ENCODE measurements at places on chromosomes 12 and 14.

GRCh38 chr12:69062621-69063237 is 129.8 kb upstream of the CPM start:
- no peak for DNase-seq

GRCh38 chr14:75220156-75220555 is 43.7 kb upstream of the TMED10 start:
- DNase-seq, result no peak

- DNase-seq, result no peak
These were observed 6.7 kb downstream of the TAS2R43 start for GRCh38 chr12:11085419-11085818.

DNA sequence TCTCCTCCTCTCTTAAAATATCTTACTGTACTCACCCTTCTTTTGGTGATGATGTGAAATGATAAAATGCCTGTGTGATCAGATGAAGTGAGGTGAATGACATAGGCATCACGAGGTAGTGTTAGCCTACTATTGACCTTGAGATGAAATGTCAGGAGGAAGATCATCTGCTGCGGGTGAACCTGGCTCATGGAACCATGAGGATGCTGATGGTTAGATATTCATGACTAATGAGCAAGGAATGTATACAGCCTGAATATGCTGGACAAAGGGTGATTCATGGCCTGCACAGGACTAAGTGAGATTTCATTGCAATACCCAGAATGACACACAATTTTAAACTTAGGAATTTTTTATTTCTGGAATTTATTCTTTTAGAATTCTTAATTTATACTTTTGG is 89.6 kb downstream of the DAAM1 start:
- no peak for DNase-seq

DNA sequence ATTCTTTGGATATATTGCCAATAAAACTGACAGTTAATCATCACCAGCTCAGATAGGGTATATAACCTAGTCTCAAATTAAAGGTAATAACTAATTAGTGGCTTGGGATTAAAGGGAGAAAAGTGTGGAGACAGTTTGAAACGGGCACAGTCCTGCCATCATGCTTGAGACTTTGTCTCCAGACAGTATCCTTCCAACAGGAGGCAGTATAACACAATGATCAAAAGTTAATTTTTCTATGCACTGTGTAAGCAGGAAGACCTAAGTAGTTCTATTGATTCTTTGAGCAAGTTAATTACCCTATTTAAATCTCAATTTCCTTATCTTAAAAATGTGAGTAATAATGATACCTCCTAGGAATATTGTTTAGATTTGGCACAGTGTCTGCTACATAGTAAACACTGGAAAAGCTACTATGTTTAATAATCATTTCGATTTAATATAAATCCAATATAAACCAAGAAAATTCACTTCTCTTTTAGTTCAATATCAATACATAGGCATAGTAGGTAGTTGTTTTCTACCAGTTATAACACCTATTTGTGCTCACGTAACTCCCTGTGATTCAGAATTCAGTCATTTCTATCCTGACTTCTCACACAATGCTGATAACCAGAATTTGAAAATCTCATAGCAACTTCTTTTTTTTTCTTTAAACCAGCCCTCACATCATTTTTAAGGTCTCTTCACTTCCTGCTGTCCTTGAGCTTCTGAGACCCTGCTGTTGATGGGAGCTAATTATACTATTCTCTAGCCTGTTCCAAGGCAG is 53.7 kb downstream of the GALNT4 start:
- peak; percentile 53 for DNase-seq

DNA sequence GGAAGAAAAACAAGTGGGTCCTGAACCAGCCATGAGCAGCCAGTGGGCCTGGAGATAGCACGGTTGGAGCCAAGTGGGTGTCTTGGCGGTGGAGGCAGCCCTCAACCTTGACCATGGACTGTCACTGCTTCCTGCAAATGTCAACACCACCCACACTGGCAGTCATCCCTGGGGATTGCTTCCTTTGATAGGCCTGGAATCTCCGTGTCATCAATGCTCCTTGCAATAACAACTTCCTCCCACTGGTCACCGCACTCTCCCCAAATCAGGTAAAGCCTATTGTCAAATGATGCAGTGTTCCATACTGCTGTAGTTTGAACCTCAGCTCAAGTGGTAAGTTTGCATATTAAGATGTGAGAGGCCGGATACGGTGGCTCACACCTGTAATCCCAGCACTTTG is 129.1 kb downstream of the NTF3 start:
- no peak for DNase-seq

DNA sequence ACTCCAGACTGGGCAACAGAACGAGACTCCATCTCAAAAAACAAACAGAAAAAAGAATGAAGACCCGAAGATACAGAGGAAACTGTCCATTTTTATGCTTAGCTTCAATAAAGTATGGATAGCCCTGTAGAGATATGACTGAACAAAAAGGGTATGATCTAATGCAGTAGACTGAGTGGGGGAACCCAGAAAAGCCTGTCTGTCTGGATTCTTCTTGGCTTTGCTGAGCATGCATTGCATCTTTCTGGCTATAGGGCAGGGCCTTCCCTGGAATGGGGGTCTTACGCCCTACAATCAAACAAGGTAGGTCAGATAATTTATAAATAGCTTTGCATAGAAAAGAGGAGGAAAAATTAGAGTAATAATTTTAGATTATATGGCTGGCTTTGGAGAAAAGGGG is 10.1 kb downstream of the MIA2 start:
- no peak for DNase-seq

DNA sequence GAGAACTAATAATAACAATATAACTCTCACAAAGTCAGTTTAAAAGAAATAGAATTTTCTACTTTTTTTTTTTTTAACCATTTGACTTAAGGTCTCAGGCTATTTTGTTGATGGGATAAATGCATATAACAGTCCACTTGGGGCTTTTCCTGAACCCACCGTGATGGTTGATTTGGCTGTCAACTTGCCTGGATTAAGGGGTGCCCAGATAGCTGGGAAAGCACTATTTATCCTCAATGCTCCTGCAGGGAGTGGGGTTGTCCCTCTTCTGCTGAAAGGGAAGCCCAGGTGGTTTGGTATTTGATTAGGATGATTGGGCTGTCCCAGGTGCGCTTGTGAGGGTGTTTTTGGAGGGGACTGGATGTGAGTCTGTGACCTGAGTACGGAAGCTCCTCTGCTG is 114.9 kb downstream of the AACS start:
- no peak for DNase-seq

- DNase-seq, result peak; percentile 64
These were observed 7.6 kb upstream of the RAB21 start for GRCh38 chr12:71746974-71747611.

DNA sequence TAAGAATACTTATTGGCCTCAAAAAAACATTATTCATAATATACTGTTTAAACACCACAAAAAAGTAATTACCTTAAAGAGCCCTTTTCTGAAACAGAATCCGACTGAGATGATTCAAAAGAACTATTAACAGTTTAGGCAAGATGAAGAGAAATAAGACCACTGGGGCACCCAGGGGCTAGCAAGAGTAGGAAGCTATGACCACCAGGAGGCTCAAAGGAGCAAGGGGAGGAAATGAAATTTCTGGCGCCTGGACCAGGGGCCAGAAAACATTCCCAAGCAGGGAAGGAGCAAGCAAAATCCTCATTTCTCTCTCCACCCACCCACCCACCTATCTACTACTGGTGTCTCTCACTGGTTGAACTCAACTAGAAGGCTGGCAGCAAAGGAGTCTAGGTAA is 6.3 kb upstream of the DCAF4 start:
- no peak for DNase-seq

GRCh38 chr14:61064210-61064609 is 83.2 kb downstream of the SLC38A6 start:
- no peak for DNase-seq

- peak; percentile 12 for DNase-seq
These were observed 82.2 kb downstream of the PAPOLA start for GRCh38 chr14:96584199-96584906.

DNA sequence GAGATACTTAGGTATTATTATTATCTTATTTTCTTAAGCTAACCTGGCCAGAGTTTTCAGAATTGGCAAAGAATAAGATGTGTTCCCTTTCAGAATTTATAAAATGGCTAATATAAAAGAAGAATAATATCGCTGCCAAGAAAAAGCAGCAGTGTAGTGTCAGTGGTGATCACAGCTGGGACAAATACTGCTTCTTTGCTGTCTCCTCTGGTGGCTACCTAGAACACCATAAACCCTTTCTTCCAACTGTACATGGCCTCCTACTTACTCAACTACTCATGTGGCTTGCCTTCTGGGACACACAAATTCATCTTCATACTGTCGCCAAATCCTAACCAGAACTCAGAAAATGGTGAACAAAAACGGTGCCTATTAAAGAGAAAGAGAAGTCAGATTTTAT is 72.7 kb downstream of the MED13L start:
- DNase-seq, result no peak

GRCh38 chr12:14723763-14724162 is 27.4 kb upstream of the GUCY2C start:
- DNase-seq, result peak; percentile 49

- DNase-seq, result no peak
These were observed 15.5 kb downstream of the SLC35E3 start for GRCh38 chr12:68761442-68761812.

DNA sequence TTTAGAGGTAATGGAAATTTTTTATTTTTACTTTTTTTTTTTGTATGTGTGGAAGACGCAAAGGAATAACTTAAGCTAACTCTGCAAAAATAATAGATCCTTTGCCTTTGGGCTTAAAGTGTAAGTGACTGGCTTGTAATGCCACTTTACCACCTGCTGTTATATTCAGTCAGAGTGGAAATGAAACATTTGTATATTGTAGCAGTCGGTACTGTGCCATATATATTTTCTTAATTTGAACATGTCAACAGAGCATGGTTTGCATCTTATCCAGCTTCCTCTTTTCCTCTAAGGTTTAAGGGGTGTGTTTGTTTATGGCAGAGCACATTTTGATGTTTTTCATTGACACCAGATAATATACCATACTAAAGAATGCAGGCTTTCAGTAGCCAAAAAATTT is 176.6 kb downstream of the TRHDE start:
- DNase-seq, result no peak

GRCh38 chr14:69430306-69430939 is 31.9 kb downstream of the SLC39A9 start:
- no peak for DNase-seq

DNA sequence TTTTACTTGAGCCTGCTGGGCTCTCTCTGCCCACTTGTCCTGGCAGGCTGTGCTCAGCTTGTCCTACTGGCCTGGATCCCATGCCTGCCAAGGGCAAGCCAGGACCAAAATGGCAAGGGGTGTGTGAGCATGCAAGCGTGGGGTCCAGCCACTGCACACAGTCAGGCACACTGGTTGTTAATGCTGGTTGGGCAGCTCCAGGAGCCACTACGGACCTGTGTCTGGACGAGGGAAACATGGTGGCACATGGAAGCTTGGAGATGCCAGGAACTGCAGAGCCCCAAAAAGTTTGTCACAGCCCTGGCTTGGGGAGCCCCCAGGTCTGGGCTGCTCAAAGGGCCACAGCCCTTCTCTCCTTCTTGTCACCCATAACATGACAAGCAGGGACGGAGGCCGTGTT is 83.8 kb downstream of the ACSS3 start:
- no peak for DNase-seq

- peak; percentile 40 for DNase-seq
These were observed 3.3 kb upstream of the TMEM117 start for GRCh38 chr12:43832463-43833168.

DNA sequence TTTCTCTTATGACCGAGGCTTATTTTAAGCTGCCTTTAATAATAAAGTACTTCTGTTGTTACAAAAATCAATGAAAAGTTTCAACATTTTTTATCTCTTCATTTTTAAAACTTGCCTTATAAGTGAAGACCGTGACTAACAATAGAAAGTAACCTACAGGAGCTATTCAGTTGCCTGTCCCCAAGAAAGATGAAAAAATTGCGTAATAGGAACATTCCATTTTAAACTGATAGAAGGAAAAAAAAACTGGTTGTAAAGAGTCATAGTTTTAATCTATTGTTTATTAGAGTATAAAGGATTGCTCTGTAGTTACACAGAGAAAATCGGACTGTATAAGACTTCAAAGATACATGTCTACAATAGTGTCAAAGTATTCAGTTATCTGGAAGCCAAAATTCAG is 83.3 kb downstream of the DAAM1 start:
- DNase-seq, result no peak

DNA sequence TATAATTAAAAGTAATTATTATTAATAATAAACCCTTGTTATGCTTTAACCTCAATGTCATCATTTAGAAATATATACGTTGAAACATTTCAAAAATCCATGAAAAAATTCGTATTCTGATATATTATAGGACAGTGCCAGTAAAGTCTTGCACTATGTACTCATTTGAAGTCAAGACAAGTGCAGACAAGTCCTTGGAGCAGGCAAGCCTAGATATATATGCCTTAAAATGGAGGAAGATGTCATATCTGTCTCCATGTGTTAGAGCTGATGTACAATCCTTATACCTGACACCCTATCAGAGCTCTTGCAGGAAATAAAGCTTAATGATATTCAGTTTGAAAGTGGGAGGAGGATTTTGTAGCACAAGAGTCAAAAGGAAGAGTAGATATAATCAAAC is 310.4 kb downstream of the KCNH5 start:
- DNase-seq, result no peak

GRCh38 chr12:61267474-61267873 is 992.7 kb upstream of the USP15 start:
- no peak for DNase-seq

DNA sequence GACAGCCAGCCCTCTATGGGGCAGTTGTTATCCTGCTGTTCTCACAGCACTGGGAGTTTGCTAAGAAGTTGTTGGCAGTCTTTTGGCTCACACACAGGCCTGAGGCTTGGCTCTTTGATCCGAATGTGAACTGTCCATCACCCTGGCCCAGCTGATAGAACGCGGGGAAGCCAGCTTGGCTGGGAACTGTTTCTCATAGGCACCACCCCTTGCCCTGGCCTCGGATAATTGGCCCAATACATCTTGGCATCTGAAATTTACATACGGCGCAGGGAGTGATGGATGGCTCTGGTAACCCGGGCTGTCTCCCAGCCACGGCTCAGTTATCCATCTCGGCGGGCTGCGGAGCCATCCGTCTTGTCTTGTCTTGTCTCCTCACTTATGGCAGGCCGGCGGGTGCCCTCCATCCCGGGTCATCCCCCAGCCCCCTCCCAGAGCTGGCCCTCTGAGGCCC is 164.1 kb downstream of the PHETA1 start:
- DNase-seq, result no peak

GRCh38 chr14:45785240-45785639 is 532.2 kb upstream of the MIS18BP1 start:
- DNase-seq, result no peak

GRCh38 chr12:131345521-131346436 is 365.1 kb upstream of the SFSWAP start:
- no peak for DNase-seq

- DNase-seq, result no peak
These were observed 64.8 kb upstream of the BEGAIN start for GRCh38 chr14:100651999-100652508.
